ENCODE measurements at places on chromosomes 5 and 9. TPM values are rescaled to one million over a fixed set of nuclear protein-coding genes. Genes with fewer than 3 reads are reported as not detected.

MTREX gene
- total RNA-seq, result 29.4 TPM

SPOUT1 gene
- 46.4 TPM for total RNA-seq

SCAMP1 gene
- 25.4 TPM for total RNA-seq

SNCAIP gene
- total RNA-seq, result not detected

OR1Q1 gene
- total RNA-seq, result not detected

PCDHA10 gene
- total RNA-seq, result 0.01 TPM

PCDHB11 gene
- 0.08 TPM for total RNA-seq

NUTM2F gene
- not detected for total RNA-seq

MVB12B gene
- 7.8 TPM for total RNA-seq

PCDHGC4 gene
- total RNA-seq, result not detected

IL9 gene
- total RNA-seq, result not detected

CAAP1 gene
- total RNA-seq, result 18.1 TPM

PCDHA1 gene
- total RNA-seq, result 0.29 TPM

All from A549 treated with Hydrocortisone at 1 μM for 4 hours (cell line).